Prostate gland (tissue), 2 donors: ENCODE measurements at places on chromosomes 4 and X. TPM values are rescaled to one million over a fixed set of nuclear protein-coding genes. Genes with fewer than 3 reads are reported as not detected.

GRCh38 chr4:169040559-169041261, 30.7 kb upstream of the CBR4 start:
- H3K36me3 ChIP-seq, result no peaks in the 10 kb centered on the region
- no peak for DNase-seq
- H3K27ac ChIP-seq, result no peak overlapping the region

GRCh38 chrX:68872171-68872570, 43.4 kb downstream of the EFNB1 start:
- H3K36me3 ChIP-seq, result no peaks in the 10 kb centered on the region
- no peak overlapping the region for H3K4me3 ChIP-seq
- no peak for DNase-seq

DNA sequence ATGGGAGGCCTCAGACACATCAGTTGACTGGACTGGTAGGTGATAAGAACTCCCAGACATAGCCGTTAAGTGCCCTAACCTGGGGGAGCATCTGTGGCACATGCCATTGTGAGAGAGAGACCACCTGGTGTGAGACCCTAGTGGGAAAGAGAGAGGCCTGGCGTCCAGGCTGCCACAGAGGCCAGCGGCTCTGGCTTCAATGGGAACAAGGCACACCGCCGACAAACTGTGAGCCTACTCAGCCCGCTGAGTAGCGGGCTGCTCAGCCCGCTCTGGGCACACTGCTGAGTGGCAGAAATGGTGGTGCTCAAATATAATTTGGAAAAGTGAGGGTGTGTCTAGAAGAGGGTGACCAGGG, 34.0 kb downstream of the PHKA2 start:
- DNase-seq, result no peak
- H3K4me1 ChIP-seq, result no peaks in the 10 kb centered on the region
- H3K27me3 ChIP-seq, result no peaks in the 10 kb centered on the region
- H3K36me3 ChIP-seq, result no peaks in the 10 kb centered on the region

DNA sequence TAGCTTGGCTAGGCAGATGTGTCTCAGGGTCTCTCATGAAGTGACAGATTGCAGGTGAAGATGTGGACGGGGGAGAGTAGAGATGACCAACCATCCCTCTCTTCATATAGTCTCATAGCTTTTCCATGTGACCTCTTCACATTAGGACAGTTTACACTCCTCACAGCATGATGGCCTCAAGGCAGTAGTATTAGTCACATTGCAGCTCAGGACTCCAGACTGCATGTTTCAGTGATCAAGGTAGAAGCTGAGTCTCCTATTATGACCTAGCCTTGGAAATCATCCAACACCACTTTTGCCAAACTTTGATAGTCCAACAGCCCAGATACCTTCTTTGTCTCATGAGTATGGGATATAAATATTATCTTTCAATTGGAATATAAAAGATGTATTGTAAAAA, 147.7 kb downstream of the GASK1B start:
- H3K27me3 ChIP-seq, result no peaks in the 10 kb centered on the region
- no peak overlapping the region for H3K4me3 ChIP-seq
- no peaks in the 10 kb centered on the region for H3K4me1 ChIP-seq
- H3K36me3 ChIP-seq, result no peaks in the 10 kb centered on the region

DNA sequence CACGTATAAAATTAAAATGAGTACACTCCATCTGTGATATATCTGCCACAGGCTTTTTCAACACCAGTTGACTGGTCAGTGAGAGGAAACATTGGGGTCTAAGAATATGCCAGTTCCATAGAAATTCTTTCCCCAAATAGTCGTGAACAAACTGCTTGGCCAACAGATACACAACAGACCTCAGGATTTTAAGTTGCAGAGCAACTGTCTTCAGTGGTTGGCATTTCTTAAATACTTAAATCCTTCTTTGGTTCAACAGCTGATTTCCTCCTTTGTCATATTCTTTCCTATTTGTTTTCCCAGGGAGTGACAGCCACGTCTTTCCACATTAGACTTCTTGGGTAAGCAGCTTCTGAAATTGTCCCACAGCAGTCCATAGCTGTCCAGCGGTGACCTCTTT, 7.0 kb upstream of the DDX60 start:
- H3K4me1 ChIP-seq, result no peaks in the 10 kb centered on the region
- no peak for DNase-seq
- H3K4me3 ChIP-seq, result no peak overlapping the region
- H3K27me3 ChIP-seq, result no peaks in the 10 kb centered on the region

GRCh38 chrX:22026731-22027130, 5.4 kb upstream of the PHEX start:
- no peaks in the 10 kb centered on the region for H3K36me3 ChIP-seq
- H3K27me3 ChIP-seq, result no peaks in the 10 kb centered on the region

DNA sequence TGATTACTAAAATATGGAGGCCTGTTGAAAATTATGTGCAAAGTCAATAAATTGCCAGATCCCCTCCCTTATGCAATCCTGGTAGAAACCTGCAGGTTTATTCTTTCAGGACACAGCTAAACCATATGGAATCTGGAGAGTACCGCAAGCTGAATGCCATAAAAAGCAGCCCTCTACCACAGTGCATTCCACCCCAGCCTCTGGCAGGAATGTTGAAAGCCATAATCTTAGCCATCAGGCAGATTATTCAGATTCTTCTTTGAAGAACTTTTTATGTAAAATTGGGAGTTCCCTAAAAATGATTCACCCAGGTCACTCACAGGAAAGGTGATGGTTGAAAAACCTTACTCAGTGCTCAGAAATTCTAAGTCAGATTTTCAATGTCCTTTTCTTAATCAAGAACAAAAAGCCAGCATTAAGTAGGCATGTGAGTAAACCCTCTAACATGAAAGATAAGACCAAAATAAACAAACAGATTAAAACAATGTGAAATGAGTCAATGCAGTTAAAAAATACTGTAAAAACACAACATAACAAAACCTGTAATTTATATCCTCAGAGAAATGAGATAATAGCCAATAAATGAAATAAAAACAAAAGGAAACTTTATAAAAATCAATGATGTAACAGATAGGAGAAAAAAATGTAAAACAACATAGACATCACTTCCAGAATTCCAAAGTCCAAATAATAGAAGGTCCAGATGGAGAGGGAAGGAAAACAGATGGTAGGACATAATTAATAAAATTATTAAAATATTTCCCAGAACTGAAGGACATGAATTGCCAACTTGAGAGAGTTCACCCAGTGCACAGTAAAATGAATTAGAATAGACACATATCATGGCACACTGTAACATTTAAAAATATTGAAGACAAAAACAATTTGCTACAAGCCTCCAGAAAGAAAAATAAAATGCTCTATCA, 226.9 kb downstream of the FSTL5 start:
- no peak for DNase-seq
- no peak overlapping the region for H3K27ac ChIP-seq
- no peaks in the 10 kb centered on the region for H3K4me1 ChIP-seq
- H3K27me3 ChIP-seq, result no peaks in the 10 kb centered on the region
- no peak overlapping the region for H3K4me3 ChIP-seq

Gene XAGE1A
- total RNA-seq, result not detected

Gene HPRT1
- 77.4 TPM for total RNA-seq

Gene RIPPLY1
- total RNA-seq, result not detected

Gene MUC7
- total RNA-seq, result not detected

Gene NLGN3
- total RNA-seq, result 9.4 TPM

Gene POU3F4
- total RNA-seq, result not detected

Gene MAGEB18
- total RNA-seq, result not detected

Gene CFP
- 2.9 TPM for total RNA-seq

Gene DCX
- not detected for total RNA-seq

Gene NPFFR2
- not detected for total RNA-seq
